ENCODE measurements at places on chromosomes 11 and 22. TPM values are rescaled to one million over a fixed set of nuclear protein-coding genes. Genes with fewer than 3 reads are reported as not detected.

The SMIM35 gene
- not detected for total RNA-seq

The DRD4 gene
- not detected for total RNA-seq

The NDUFV1 gene
- 209 TPM for total RNA-seq

The PDGFD gene
- total RNA-seq, result 1.3 TPM

The CCDC89 gene
- total RNA-seq, result 6.0 TPM

Data from aortic smooth muscle cell (primary cell).